Stimulated activated CD4-positive, alpha-beta T cell treated with anti-CD3 and anti-CD28 coated beads, Interleukin-4, amount 100 ng/mL, for 4 hours (primary cell): ENCODE measurements at places on chromosomes 12 and 14.

DNA sequence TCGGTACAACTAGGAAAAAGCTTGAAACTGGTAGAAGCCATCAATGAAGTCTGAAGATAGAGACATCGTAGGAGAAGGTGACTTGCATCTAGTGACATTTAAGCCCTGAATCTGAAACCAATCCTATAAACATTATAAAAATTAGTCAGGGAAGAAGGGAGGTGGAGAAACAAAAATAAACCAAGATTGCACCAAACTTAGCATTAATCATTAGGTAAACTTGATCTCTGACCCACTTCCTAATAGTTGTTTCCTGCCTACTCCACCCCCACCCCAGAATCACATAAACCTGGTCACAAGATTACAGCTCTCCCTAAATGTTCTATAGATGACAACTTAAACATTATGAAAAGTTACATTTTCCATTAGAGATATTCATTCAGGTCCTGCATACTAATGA is 40.4 kb downstream of the TSPAN19 start:
- DNase-seq: no peak

DNA sequence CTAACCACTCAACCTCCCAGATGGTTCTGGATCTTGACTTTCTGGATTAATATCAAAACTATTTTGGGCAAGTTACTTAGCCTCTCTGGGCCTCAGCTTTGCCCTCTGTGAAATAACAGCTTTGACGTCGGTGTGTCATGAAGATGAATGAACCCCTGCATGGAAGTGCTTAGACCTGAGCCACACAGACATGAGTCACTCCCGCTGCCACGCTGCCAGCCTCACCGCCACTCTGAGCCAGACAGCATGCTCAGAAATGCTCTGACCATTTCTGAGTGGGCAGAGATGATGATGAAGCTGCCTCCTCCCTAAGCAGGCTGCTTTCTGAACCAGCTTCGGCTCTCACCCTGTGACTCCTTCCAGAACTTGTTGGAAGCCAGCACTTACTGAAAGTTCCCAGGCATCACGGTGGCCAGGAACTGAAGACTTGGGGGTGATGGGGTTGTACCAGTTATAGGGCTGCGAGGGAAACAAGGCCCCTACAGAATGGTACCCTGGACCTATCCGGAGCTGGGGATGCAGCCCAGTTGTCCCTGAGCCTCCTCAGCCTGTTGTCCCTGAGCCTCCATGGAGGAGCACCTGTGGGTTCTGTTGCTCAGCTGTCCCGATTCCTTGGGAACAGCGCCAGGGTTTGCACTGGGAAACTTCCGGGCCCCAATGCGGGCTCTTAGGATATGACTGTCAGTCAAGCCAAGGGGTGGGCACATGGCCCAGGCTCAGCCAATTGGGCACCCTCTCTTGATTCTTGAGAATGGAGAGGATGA is 2.0 kb upstream of the CCDC197 start:
- peak; percentile 55 for DNase-seq

- DNase-seq: no peak
These were observed 33.2 kb downstream of the TOGARAM1 start for GRCh38 chr14:44995196-44995595.

DNA sequence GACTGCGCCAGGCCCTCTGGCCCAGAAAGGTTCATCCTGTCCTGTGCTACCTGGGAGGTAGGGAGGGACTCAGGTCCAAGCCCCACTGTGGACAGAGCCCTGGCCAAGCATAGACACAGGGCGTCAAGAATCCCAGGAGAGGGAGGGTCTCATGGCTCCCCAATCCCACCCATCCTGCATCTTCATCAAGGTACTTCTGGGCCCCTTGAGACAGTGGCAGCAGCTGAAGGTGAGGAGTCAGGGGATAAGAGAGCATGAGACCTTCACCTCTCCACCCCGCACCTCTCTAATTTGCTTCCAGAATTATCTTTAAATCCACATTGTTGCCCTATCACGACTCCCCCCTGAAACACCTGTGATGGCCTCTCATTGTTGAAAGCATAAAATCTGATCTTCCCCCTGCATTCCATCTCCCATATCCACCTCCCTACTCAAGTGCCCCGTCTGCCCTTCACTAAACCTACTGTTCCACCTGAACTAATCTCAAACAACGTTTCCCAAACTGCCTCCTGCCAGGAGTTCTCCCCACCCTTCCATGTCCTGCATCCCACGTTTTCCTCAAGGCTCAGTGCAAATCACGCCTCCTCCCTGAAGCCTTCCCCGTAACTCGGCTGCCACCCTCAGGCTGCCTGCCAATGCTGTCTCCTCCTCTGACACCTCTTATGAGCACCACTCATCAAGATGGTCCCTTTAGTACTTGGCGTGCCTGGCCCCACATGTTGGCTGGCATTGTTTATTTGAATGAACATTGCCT is 27.1 kb downstream of the KRT18 start:
- DNase-seq: no peak

DNA sequence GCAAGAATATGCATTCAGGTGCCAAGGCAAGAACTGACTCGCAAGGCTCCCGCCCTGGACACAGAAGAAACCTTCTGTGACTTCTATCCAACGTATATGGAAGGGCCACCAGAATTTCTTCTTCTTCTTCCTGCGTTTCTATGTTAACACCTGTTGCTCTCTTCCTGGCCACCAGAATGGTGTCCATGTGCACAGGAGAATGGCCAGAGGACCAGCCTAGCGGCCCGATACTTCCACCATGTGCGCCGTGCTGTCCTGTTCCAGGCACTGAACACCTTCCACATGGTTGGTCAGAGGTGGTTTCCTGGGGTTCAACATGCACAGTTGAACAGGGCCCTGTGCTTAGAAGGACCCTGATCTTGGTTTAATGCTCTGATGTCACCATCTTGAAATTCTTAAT is 455.8 kb downstream of the BCL11B start:
- no peak for DNase-seq

DNA sequence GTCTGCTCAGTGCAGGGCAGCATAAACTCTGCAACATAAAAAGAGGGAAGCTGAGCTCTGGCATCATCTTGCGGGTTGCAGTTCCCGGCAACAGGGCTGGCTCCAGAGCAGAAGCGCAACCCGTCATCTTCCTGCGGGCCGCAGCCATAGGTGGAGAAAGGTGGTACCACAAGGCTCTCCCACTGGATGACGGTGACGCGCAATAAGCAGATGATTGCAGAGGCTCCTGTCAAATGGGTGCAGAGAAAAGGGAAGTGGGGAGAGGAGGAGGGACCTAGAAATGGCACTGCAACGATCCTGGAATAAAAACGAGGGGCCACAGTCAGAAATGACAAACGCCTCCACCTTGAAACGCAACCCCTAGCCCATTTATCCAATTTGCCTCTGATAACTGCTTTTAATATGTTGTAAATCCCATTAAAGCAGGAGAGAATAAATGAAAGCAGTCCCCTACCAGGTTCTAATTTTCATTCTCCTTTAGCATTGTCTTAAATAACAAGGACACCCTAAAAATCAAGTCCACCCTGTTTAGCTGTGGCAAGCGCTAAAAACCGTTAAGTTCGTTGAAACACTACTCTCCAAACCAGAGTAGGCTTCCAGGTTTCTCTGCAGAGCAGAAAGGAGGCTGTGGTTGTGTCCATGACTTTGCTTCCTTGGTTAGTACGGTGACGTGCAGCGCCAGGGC is 30.9 kb upstream of the TUBA1C start:
- DNase-seq: peak; percentile 8

- no peak for DNase-seq
These were observed 104.7 kb downstream of the ST8SIA1 start for GRCh38 chr12:22229652-22230279.

- no peak for DNase-seq
These were observed 100.7 kb downstream of the ZFC3H1 start for GRCh38 chr12:71562676-71563595.

DNA sequence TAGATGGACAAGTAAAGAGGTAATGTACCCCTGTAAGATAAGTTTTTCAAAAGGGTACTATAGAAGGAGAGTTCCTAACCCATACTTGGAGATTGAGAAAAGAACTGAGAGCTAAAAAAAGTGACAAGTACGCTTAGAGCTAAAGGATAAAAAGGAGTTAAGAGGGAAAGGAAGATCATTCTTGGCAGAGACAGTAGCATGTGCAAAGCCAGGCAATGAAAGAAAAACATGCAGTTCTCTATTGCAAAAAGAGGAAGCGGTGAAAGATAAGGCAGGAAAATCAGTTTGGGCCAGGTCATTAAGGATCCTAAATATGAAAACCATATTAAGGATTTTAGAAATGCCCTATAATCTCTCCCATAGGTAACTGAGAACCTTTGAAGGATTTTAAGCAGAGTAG is 500.4 kb upstream of the GARIN6 start:
- no peak for DNase-seq

- DNase-seq: no peak
These were observed 587 bp upstream of the C12orf75 start for GRCh38 chr12:105329926-105330282.

DNA sequence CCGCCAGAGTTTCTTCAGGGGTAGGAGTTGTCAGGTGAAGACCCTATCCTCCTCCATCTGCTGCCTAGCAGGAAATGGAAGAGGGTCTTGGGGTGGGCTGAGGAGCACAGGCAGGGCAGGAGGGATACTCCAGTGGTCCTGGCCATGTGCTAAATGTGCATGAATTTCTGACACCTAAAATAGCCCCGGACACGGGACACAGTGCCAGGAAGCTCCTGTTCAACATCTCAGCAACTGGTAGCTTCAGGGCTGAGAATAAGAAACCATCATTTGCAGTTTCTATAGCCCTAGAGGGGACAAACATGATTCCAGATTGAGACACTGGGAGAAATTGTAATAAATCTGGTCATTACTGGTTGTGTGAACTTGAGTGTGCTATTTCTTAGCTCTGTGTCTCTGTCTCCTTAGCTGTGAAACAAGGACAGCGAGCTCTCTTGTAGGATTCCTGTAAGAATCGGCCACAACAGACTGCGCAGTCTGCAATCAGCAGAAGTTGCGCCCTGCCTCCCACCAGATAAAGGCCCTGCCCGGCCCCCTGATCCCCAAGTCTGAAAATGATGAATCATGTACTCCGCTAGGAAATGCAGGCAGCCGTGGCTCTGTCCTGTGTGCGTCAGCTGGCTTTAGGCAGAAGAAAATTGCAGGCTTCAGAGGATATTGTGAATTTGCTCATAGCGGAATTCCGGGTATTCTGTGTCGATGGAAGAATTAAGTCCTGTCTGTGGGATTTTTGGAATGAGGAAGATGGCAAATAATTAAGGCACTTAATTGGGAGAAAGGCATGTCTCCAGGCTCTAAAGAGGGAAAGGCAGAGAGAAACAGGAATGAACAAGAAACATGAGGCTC is 35.2 kb upstream of the MEG3 start:
- DNase-seq: no peak

DNA sequence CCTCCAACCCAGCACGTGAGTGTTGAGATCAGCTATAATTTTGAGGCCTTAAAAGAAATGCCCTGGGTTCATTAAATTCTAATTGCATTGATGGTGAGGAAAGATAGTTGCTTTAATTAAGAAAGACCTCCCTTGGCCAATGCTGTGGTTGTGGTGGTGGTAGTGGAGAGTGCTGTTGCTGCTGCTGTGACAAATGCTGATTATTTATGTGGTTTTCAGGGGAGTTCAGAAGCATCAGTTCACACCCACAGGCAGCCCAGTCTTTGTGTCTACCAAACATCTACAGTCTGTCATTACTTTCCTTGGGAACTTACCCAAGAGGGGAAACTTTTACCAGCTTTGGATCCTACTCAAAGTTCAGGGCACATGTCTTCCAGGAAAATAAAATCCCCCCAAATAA is 178.4 kb upstream of the PARP11 start:
- DNase-seq: no peak

DNA sequence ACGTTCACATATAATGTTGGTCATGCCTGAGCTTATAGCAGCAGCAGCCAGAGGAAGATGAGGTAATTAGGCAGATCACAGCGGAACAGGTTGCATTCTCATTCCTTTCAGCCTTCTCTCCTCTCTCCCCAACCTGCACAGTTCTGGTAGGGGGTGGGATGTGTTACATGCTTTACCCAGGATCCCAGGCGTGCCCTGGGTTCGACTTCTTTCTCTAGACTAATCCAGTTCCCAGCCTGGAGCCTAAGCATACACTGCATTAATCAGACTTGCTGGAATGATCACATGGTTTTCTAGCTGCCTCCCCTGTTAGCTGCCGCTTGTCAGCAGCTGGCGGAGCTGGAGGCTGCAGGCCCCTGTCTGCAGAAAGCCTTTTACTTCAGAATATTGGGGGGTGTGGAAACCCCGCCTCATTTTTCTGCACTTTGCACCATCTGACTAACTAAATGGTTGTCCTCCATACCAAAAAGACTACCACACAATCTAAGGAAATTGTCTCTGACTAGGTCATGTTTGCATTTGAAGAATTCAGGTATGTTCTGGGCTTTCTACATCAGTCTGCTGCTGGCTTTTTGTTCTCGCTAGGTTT is 46.0 kb upstream of the EVL start:
- DNase-seq: no peak

GRCh38 chr14:59150990-59151389 is 37.5 kb upstream of the DAAM1 start:
- no peak for DNase-seq

- DNase-seq: no peak
These were observed 5.3 kb upstream of the SOCS2 start for GRCh38 chr12:93567174-93567573.

DNA sequence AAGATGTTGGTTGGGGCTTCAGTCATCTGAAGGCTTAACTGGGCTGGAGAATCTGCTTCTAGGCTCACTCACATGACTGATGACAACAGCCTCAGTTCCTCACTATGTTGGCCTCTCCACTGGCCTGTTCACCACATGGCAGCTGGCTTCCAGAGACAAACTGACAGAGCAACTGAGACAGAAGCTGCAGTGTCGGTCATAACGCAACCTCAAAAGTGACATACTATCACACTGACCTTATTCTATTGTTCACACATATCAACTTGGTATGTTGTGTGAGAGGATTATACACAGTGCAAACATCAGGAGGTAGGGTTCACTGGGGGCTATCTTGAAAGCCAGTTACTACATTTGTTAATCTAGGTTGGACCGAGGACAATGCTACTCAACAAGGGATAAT is 92.9 kb downstream of the PAWR start:
- DNase-seq: no peak

- DNase-seq: no peak
These were observed 884 bp downstream of the CAPRIN2 start for GRCh38 chr12:30753751-30754382.

GRCh38 chr12:16946704-16947103 is 340.7 kb upstream of the LMO3 start:
- DNase-seq: no peak

DNA sequence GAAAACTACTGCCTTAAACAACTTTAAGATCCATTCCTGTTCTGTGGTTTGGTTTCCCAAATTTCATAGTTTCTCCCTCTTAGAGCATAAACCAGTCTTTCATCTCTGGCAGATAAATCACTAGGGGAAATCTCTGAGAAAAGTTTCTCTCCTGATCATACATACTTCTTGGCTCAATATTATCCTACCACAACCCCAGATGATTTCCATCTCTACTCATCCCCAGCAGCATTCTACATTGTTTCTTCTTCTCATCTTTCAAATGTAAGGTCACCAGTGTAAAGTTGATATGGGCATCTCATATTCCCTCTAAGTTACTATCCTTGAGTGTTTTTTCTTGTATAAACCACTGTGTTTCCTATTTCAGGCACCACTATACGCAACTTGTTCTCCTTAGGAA is 45.9 kb upstream of the PLEKHG7 start:
- DNase-seq: no peak

- DNase-seq: no peak
These were observed 10.9 kb upstream of the ADSS1 start for GRCh38 chr14:104712881-104713734.
